ENCODE measurements at places on chromosomes 2 and 18.

DNA sequence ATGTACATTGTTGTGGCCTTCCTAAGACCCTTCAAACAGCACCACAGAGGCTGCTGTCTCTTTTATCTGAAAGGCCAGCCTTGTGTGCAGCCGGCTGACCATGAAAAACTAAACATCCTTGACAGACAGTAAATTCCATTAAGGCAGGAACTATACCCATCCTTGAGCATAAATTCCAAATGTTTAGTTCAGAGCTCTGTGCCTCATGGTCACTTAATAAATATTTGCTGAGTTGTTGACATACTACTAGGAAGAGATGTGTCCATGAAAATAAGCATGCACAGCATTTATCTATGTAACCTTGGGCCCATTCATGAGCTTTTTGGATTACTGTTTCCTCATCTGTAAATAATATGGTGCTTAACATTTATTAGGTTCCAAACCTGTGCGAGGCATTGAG lies 424.8 kb downstream of the HRH4 start:
- no peak for DNase-seq

- no peak for DNase-seq
These were observed 2.0 kb upstream of the GAD1 start for GRCh38 chr2:170814533-170815230.

DNA sequence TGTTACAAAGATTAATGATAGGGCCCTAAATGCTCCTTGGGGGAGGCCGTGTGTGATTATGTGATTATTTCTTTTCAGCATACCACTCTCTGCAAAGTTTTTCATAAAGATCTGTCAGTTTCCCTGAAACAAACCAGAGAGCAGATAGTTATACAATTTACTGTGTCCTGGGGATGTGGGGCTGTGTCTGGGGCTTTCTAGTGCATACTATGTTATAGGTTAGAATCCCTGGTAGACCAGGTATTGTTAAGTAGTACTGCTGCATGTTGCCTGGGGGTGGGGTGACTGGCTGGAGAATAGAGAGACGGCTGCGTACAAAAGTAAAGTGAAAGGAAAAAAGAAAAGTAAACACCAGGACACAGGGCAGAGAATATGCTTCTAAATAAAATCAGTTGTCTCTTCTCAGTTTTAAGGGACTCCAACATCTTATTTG lies 3.3 kb upstream of the CCBE1 start:
- no peak for DNase-seq

DNA sequence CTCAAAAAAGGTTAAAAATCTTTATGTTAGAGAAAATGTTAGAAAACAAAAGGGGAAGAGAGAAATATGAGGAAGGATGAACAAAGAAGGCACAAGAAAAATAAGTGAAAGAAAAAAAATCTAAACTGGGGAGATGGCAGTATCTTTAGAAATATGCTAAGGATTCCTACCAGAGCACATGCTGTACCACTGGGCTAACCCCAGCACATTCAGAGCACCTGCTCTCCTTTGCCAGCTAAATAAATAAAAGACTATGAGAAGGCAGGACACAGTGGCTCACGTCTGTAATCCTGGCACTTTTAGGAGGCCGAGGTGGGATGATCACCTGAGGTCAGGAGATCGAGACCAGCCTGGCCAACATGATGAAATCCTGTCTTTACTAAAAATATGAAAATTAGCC lies 92.2 kb upstream of the CDKL4 start:
- no peak for DNase-seq

- DNase-seq = no peak
These were observed 67.8 kb downstream of the SLC4A3 start for GRCh38 chr2:219695145-219695709.

- no peak for DNase-seq
These were observed 808.7 kb upstream of the PIK3C3 start for GRCh38 chr18:41146301-41146700.

DNA sequence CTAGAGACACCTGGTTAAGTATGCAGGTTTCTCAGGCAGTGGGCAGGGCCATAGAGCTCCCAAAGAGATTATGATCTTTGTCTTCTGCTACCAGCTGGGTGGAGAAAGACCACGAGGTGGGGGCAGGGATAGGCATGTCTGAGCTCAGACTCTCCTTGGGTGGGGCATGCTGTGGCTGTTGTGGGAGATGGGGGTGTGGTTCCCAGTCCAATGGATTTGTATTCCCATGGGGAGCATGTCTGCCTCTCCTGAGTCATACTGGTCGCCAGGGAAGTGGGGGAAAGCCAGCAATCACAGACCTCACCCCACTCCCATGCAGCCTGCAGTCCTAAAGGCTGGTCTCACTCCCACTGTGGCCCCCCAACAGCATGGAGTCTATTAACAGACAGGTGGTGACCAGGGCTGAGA lies 31.4 kb upstream of the RHOB start:
- no peak for DNase-seq

GRCh38 chr18:42230636-42231035 lies 275.6 kb downstream of the PIK3C3 start:
- DNase-seq = no peak
